Uterine smooth muscle cell (primary cell): ENCODE measurements at places on chromosomes 2 and 18. TPM values are rescaled to one million over a fixed set of nuclear protein-coding genes. Genes with fewer than 3 reads are reported as not detected.

CNGA3 gene
- not detected in 2 replicates for total RNA-seq

CPLX4 gene
- total RNA-seq = not detected in 2 replicates

LIMS2 gene
- total RNA-seq = 0.33 and 1.4 TPM in 2 replicates

MAP3K19 gene
- total RNA-seq = not detected in 2 replicates

MARCO gene
- not detected in 2 replicates for total RNA-seq

PROM2 gene
- 0.11 and 0.25 TPM in 2 replicates for total RNA-seq
